ENCODE measurements at places on chromosomes 11 and 22. TPM values are rescaled to one million over a fixed set of nuclear protein-coding genes. Genes with fewer than 3 reads are reported as not detected.

GRCh38 chr11:130668751-130669150, 220.3 kb downstream of the ADAMTS15 start:
- no peak for DNase-seq

DNA sequence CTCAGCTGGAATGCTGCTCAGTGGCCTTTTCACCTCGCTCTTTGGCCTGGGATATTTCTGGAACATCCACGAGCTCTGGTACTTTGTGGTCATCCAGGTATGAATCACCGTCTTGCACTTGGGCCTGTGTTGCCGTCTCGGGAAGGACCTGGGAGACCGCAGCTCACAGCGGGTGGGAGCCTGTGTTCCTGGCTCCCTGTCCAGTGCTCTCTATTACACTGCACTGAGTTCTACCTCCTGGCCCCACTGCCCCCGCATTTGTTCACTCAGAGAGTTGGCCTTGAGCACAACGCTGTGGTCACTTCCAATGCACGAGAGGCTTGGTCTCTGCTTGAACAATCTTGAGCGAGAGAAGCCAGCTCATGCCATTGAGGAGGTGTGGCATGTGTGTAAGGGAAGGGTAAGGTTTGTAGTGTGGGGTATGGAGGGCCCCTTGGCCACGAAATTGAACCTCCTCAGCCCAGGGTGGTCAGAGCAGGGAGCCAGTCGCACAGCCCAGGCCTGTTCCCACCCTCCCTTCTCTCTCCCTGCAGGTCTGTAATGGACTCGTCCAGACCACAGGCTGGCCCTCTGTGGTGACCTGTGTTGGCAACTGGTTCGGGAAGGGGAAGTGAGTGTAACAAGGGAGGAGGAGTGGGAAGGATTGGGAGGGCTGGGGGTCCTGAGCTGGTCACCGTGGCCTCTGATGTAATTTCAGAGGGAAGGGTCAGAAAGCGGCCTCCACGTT, 16.2 kb downstream of the SLC37A2 start:
- no peak for DNase-seq

DNA sequence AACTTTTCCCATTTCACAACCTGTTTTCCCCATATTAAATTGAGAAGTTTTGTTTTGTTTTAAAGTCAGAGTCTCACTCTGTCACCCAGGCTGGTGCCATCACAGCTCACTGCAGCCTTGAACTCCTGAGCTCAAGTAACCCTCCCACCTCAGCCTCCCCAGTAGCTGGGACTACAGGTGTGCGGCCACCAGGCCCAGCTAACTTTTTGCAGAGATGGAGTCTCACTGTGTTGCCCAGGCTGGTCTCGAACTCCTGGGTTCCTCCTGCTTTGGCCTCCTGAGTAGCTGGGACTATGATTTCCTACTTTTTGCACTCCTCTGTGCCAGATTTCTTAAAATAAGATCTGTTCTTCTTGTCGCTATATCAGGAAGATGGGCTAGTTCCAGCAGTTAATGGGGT, 44.9 kb downstream of the GNB1L start:
- DNase-seq: no peak

The CCDC87 gene
- polyA plus RNA-seq: 0.08 TPM

The CRYBB1 gene
- not detected for polyA plus RNA-seq

The P2RX3 gene
- polyA plus RNA-seq: not detected

- DNase-seq: no peak
Observed at GRCh38 chr11:96472085-96472484, 82.3 kb downstream of the JRKL start.

The LAYN gene
- polyA plus RNA-seq: 0.43 TPM

The HTR3A gene
- polyA plus RNA-seq: not detected

DNA sequence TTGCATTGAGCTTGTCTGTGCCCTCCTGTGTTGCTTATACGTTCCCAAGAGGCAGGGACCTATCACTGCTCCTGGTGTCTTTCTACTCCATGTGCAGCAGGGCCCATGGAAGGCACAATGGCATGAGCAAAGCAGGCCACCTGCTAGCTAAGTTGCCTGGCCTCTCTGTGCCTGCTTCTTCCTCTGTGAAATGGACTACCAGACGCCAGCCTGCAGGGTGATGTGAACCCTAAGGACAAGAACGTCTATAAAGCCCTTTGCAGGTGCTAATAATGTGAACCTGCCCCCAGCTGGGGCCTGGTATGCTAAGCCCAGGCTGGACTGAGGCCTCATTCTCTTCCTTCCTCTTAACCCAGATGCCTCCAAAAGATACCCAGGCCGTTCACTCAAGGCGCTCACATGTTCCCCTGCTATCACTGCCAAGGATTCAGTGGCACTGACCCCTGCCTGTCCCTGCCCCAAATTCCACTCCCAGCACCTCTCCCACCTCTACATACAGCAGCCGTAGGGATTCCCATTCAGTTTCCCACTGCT, 4.0 kb downstream of the GUCD1 start:
- no peak for DNase-seq

- no peak for DNase-seq
Observed at GRCh38 chr11:48095779-48096470, 115.6 kb downstream of the PTPRJ start.

- DNase-seq: no peak
Observed at GRCh38 chr11:45079943-45080719, 66.3 kb upstream of the PRDM11 start.

The UBXN1 gene
- 105 TPM for polyA plus RNA-seq

DNA sequence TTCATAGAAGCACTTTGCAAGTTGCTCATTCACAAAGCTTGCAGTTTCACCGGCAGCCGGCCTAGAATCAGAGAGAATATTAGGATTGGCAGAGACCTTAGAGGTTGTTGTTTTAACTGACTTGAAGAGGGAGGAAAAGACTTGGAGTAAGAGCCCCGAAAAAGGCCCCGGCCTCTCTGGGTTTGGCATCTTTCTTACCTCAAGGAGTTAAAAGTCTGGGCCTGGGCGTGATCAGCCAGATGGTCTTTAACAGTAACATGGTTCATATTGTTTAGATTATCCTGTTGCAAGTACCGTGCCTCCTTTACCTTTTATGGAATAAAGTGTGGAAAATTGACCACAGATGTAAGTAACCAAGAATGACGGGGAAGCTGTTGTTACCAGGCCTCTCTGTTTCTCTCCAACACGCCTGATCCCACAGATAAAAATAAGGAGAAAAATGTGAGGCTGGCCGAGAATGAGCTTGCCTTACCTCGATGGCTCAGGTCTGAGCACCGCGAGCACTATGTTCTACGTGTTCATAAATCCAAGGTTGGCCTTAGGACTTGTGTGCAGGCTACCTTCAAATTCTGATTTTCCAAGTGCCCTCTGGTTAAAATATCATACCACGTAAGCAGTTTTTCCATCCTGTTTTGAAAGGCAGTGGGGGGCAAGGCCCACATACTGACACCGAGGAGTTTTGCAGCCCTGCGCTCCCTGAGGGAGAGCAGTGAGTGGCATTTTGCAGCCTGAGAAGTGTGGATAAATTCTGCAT, 56.4 kb downstream of the PARVA start:
- peak; percentile 24 for DNase-seq

The MYOD1 gene
- not detected for polyA plus RNA-seq

The SLC25A45 gene
- polyA plus RNA-seq: 1.2 TPM

DNA sequence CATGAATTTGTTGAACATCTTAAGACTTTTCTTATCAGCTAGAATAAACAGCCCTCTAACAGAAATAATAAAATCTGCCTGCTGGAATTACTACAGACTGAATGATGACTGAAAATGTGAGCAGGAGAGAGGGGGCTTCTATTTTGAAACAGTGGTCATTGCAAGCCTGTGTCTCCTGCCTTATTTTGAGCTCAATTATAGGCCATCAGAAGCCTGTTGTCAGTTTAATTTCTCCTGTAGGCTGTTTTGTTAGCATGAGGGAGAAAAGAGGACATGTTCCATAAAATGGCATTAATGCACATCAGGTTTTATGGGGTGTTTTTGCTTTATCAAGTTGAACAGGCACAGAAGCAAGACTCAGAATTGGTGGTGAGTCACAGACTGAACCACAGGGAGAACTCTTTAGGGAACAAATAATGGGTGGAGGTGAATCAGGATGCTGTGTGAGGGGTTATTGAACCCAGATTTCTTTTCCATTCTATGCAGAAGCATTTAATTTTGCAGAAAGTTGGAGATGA, 129.1 kb downstream of the PARVA start:
- no peak for DNase-seq

- peak; percentile 21 for DNase-seq
Observed at GRCh38 chr11:36363361-36364268, 67.5 kb downstream of the PRR5L start.

The SFI1 gene
- polyA plus RNA-seq: 12.5 TPM

GRCh38 chr11:126547161-126547560, 191.7 kb downstream of the ST3GAL4 start:
- DNase-seq: no peak

DNA sequence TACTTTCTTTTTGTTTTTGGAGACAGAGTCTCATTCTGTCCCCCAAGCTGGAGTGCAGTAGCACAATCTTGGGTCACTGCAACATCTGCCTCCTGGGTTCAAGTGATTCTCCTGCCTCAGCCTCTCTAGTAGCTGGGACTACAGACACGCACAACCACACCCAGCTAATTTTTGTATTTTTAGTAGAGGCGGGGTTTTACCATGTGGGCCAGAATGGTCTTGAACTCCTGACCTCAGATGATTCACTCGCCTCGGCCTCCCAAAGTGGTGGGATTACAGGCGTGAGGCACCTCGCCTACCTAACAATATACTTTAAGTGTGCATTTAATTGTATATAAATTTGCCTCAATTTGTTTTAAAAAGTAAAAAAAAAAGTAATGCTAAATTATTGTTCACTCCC, 38.4 kb downstream of the GRK3 start:
- no peak for DNase-seq

GRCh38 chr11:75273411-75274391, 33.1 kb downstream of the TPBGL start:
- no peak for DNase-seq

- DNase-seq: no peak
Observed at GRCh38 chr11:22508665-22509064, 117.0 kb downstream of the FANCF start.

DNA sequence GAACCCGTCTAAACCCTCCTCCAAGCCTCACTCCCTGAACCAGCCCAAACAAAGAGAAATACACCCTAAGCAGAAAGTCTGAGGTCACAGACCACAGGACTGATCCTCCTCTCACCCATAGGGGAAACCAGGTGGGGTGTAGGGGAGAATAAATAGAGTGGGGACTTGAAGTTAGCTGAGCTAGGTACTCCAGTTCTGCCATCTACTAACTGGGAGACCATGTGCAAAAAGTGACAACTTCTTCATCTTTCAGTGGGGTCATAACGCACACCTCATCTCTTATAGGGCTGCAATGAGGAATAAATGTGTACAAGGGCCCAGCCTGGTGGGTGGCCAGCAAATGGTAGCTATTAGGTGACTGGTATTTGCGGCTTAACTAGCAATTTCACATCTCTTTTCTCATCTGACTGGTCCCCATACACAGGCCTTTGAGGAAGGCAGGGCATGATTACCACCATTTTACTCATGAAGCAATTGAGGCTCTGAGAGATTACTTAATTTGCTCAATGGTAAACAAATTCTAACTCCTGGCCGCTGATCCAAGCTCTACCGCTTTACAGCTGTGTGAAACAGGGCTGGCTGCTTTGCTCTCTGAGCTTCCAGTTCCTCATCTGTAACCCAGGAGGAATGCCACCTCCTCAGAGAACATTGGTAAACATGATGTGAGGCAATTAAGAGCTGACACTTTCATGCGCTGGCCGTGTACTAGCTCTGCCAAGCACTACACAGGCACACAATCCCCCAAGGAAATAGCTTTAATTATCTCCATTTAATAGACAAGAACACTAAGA, 16.6 kb downstream of the TBC1D10A start:
- DNase-seq: no peak

The KRTAP5-8 gene
- polyA plus RNA-seq: 0.14 TPM

The APOA4 gene
- not detected for polyA plus RNA-seq

The NRIP3 gene
- 3.7 TPM for polyA plus RNA-seq

The OR8G5 gene
- not detected for polyA plus RNA-seq

DNA sequence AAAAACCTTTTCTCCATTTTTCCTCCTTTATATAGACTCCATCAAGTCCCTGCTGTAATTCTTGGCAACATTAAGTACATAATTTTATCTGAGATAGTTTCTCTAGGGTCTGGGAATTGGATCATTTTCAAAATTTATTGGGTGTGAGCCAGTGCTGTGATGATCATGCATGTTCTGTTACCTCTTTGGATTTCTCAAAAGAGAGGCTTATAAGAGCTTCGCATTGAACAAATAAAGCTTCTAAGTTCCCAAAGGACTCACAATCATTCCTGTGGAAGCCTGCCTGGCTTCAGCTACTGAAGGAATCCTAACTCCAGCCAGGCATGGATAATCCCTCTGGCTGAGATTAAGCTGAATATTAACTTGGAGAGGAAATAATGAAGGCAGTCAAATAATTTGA, 208.5 kb downstream of the RAB38 start:
- DNase-seq: no peak

GRCh38 chr11:858762-859339, 16.2 kb downstream of the TSPAN4 start:
- DNase-seq: no peak

The SLC15A3 gene
- polyA plus RNA-seq: 3.3 TPM

DNA sequence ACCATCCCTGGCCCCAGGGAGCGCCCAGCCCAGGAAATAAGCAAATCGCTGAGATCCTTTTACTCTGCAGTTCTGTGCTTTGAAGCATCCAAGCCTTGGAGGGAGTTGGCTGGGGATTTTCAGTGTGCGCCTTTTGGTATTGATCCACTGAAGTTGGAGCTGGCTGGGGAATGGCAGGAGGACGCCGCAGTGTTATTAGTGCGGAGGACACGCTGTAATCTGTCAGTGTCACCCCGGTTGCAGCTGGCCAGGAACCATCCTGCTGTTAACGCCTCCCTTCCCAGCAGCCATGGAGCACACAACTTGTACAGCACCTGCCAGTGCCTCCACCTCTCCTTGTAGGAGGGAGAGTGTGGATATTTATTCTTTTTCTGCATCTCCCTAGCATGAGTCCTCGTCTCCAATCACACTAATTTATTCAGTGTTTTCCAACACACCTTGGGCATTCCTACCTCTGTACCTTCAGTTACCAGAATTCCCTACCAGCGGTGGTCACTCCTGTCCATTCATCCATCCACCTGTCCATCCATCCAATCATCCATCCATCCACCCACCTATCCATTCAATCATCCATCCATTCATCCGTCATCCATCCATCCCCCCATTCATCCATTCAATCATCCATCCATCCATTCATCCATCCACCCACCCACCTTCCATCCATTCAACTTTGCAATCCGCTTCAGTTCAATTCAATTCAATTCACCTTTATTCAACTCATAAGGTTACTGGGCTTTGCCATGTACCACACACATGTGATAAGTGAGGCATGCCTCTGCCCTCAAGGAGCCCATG, 21.9 kb upstream of the EIF3D start:
- no peak for DNase-seq

- no peak for DNase-seq
Observed at GRCh38 chr11:38226684-38227083, 1628.6 kb upstream of the RAG2 start.

DNA sequence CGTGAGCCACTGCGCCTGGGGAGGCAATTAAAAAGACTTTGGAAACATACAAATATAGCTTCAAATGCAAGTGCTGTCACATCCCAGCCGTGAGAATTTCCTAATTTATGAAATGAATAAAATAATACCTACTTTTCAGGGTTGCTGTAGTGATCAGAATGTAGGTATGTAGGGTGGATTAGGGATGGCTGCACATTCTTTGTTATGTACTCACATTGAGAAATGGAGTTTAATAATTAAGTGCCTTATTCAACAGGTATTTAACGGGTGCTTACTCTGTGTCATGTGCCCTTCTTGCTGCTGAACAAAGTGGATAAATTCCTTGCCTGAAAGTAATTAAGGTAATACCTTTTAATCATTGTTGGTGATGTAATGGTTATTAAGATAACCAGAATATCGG, 37.0 kb downstream of the MMP7 start:
- no peak for DNase-seq
